ENCODE measurements at places on chromosomes 16 and 17.

DNA sequence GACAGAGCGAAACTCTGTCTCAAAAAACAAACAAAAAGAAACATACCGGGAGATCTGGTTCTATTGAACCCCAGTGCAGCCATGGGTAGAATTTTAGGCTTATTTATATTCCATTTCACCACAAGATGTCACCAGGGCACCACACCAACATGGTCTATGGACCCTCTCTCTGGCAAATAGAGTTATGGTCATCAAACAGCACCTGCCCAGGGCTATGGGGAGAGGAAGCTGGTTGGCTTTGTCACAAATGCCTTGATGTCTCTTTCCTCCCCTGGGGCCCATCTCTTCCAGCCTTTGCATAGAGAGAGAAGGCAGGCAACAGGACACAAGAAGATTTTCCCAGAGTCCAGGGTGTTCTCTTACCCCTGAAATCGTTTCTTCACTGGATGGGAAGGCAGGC, 128.4 kb downstream of the WWOX start:
- no peak for DNase-seq

DNA sequence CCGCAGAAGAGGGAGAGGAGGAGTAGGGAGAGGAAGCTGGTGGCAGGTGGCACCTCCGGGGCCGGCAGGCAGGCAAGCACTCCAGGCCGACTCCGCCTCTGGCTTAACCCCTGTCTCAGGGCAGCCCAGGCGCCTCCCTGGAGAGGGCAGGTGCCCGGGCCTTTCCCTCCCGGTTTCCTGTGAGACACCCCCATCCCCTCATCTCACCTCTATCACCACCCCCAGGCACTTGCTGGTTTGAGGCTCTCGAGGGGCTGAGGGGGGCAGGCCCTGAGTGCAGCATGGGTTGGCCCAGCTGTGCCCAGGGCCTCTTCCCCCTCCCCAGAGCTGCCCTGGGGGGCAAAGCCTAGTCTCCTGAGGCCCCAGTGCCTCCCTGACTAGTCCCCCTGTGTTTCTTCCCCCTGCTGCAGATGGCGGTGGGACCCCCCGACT, 6.0 kb downstream of the DOC2A start:
- DNase-seq: no peak

DNA sequence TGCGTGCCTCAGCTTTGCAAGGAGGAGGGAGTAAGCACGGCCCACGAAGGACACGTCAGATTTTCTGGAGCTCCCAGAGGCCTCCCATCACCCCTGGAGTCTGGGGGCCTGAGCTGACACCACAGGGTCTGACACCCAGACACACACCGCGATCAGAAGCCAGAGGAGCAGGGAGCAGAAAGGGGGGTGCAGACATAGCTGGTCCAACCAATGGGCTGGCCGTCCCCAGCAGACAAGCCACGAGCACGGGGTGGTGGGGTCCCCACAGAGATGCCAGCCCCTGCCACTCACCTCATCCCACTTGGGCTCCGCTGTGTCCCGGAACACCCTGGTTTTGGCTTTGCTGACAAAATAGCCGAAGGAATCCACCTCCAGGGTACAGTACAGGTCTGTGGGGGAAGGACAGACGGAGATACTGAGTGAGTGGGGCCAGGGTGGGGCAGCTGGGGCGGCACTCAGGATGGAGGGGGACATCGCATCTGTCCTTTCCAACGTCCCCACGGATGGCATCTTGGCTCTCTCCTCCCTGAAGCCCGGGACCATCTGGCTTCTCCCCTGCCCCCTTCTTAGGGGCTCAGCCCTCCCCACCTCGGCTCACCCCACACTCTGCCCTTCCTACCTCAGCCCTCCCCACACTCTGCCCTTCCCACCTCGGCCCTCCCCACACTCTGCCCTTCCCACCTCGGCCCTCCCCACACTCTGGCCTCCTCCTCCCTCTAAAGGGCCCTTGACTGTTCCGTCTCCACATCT, 53.5 kb downstream of the TIMM22 start:
- no peak for DNase-seq

GRCh38 chr17:72702136-72702735, 390.3 kb downstream of the SLC39A11 start:
- DNase-seq: no peak

DNA sequence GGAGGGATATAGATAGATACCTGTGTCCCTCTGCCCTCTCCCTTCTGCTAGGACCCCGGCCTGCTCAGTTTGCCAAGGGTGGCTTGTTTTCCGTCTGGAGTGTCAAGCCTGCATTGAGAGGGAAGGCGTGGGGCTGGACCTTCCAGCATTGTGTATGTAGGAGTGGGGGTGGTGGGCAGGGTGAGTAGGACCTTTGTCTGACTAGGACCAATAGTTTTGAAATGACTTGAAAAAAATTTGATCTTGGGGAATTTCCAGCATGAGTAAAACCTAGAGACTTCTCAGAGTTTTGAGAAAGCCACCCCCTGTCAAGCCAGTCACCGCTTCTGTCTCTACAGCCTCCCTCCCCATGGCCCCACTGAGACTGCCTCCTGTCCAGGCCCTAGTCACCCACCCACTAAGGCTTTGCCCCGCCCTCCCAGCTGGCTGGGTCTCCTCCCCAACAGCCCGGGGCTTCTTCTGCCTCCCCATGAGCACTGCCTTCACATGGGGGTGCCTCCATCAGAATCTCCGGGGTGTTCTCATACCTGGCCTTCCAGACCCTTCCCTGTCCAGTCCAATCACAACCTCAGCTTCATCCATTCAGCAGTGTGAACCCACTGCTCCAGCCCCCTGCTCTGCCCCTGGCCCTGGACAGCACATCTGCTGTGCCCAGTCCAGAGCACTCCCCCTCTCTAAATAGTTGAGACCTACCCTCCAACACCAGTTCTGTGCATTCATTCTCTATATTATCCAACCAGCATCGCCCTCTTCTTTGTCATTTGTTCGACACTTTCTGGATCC, 207.0 kb downstream of the MSI2 start:
- no peak for DNase-seq

DNA sequence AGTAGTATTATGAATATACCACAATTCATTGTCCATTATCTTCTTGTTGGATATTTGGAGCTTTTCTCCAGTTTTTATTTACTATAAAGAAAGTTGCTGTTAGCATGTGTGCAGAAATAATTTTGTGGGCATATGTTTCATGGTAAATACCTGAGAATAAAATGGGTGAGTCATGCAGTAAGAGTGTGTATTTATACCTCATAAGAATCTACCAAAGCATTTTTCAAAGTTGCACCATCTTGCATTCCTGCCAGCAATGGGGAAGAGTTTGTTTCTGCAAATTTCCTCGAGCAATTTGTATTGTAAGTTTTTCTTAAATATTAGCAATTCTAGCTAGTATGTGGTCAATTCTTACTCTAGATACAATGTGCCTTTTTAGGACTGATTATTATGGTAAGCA, 7.9 kb upstream of the MON1B start:
- DNase-seq: no peak

DNA sequence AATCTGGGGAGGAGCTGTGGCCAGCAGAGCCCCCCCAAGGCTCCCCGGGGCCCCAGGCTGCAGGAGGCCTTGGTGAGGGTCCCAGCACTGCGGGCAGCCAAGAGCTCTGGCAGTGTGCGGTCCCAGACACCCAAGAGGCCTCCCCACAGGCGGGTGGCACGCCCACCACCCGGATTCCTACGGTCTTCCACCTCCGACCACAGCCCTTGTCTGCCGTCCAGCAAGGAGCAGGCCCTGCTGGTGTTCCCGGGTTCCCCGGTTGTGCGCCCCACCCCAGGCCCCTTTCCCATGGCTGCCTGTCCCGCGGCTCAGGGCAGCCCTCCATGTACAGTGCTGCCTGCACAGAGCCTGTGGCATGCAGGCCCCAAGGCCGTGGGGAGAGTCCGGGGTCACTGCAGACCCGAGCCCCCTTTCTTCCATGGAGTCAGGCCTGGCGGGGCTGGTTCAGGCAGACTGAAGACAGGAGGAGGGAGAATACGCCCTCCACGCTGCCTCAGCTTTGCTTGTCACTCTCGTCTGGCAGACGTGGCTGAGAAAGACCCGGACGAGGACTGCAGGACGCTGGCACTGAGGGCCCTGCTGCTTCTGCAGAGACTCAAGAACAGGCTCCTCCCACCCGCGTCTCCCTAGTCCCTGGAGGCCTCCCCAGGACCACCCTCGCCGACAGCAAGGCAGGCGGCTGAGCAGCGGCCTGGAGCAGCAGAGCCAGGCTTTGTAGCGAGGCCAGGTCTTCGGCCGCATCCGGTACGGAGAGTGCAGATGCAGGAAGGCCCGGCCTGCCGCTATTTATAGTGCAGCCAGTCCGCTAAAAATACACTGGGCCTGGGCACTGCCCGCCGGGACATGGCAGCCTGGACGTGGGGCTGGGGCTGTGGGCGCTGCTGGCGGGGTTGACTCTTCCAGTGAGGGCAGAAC, 16.4 kb downstream of the TELO2 start:
- DNase-seq: no peak

DNA sequence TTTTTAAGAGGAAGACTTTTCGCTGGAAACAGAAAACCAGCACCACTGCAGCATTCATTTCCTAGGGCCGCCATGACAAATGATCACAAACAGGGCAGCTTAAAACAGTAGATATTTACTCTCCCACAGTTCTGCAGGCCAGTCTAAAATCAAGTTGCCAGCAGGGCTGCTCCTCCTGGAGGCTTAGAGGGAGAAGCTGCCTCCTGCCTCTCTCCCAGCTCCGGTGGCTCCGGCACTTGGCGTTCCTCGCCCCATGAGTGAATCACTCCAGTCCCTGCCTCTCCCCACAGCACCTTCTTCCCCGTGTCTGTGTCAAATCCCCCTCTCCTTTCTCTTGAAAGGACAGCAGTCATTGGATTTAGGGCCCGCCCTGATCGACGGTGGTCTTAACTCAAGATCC, 72.1 kb downstream of the SOCS1 start:
- DNase-seq: no peak

Data from GOT3 (cell line).